ENCODE measurements at places on chromosomes 12 and 14.

DNA sequence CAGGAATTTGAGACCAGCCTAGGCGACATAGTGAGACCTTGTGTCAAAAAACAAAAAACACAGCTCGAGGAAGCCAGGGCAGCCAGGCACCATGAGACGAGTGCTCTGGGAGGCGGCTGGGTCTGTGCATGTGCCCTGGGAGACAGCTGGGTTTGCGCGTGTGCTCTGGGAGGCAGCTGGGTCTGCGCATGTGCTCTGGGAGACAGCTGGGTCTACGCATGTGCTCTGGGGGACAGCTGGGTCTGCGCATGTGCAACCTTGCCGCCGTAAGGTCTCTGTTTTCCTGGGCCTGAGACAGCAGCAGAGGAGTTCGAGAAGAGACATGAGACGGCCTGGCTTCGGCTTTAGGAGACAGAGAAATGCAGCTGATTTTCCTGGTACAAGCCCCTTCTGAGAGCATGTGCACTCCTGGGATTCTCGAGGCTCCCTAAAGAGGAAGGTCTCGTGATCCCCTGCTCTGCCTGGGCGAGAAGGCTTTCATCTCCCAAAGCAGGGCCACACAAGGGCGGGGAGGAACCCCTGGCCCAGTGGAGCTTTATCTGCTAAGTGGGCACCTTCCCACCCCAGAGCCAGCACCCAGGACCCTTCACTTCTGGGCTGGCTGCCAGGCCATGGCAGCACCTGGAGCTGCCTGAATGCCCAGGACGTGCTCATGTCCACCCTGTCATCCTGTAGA is 3.5 kb upstream of the BDKRB1 start:
- DNase-seq: no peak

GRCh38 chr14:71482671-71483070 is 449.6 kb upstream of the RGS6 start:
- no peak for DNase-seq

GRCh38 chr14:105902131-105902898 is 375.9 kb downstream of the TMEM121 start:
- DNase-seq: no peak

- no peak for DNase-seq
Measured at GRCh38 chr12:112176321-112177010, 51.1 kb downstream of the TRAFD1 start.

GRCh38 chr14:87113286-87113685 is 879.7 kb downstream of the GALC start:
- DNase-seq: no peak
